NAMALWA (cell line): ENCODE measurements at places on chromosomes 5 and 9.

DNA sequence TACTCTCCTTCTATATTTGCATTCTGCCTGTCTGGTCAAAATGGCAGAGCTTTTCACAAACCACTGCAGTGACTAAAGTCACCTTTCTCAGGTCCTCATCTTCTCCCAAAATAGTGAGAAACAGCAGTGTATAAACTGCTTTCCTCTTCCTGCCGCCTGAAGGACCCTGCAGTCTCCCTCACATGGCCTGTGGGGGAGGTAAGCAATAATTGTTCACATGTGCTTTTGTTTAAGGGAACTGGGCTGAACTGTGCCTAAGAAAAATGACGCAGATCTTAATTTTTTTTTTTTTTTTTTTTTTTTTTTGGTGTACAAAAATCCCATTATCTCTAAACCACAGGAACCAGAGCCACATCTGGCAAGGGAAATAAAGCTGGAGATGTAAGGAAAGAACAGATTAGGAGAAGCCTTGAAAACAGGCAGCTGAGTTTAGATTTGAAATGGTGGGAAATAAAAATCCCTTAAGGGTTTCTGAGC is 131.7 kb upstream of the VLDLR start:
- no peak for DNase-seq

DNA sequence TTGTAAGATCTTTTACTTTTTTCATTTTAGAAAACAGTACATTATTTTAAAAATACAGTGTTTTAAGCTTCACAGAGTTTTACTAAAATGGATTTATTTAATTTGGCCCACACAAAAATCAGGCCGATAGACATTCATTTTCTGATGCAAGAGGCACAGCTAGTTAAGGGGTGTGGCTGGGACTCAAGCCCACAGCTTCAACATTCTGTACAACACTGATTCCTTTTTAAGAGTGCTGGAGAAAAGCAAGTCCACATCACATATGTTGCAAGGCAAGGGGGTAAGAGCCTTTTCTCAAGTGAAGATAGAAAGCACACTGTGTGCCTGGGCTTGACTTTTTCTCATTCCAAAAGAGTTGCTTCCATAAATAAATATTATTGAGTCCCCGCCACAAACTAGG is 195.9 kb downstream of the RFK start:
- DNase-seq: no peak

DNA sequence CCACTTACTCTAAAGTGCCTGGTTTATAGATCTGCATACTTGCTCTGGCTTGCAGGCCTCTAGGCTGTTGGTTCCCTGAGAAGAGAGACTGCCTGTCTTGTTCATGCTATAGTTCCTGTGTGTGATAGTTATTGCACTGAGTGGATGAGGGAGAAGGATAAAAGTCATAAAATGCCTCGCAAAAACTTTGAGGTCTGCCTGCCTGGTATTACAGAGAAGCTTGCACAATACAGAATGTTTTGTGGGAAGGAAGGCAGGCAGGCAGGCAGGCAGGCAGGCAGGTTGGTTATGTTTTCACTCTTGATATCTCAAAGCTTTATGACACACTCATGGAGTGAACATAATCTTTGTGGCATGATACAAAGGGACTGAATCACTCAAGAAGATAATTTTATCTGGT is 287.1 kb downstream of the SLIT3 start:
- no peak for DNase-seq

GRCh38 chr5:72283358-72283757 is 36.7 kb downstream of the MRPS27 start:
- DNase-seq: no peak

DNA sequence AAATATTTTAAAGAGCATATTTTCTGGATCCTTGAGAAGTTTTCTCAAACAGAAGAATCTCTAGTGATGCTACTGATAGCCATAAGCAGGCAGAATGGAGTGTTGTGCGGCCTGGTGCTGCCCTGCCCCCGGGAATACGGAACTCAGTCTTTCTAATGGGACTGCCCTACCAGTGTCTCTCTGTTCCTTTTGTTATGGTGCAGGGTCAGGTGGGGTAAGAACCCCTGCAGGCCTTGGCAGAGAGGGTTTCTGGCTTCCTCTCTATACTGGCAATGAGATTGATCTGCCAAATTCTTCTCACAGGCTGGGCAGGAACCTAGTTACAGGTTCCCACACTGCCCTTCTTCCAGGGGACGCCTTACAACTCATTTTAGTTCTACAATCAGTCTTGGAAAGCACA is 2.6 kb downstream of the IL5 start:
- no peak for DNase-seq

DNA sequence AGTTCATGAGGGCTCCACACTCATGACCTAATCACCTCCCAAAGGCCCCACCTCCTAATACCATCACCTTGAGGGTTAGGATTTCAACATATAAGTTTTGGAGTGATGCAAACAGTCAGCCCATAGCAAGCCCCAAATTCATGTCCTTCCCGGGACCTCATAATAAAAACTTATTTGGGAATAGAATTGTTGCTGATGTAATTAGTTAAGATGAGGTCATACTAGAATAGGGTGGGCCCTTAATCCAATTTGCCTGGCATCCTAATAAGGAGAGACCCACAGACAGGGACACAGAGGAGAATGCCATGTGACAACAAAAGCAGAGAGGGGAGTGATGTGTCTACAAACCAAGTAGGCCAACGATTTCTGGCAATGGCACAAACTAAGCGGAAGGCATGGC is 347.1 kb downstream of the ARHGEF28 start:
- DNase-seq: no peak

DNA sequence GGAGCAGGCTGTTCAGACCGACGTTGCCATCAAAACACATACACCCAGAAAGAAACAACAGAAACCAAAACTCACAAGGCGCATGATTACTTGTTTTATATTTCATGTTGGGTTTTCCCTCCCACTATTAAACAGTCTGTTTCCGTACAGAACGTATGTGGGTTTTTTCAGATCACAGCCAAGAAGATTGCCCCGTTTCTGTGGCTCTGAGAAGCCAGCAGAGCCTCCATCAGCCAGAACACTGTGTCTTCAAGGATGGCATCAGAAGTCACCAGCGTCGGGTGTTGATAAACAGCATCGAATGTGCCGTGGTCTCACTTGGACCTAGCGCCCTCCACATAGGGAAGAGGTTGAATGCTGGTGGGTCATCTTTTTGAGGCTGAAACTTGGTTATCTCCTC is 42.8 kb downstream of the FAM78A start:
- DNase-seq: no peak

- DNase-seq: no peak
Observed at GRCh38 chr5:80825786-80826460, 134.2 kb upstream of the RASGRF2 start.
